Activated CD8-positive, alpha-beta memory T cell treated with anti-CD3 and anti-CD28 coated beads, Interleukin-2, amount 10 ng/mL, durations not matched to agents 7 days and 5 days (primary cell): ENCODE measurements at places on chromosomes 16 and 17.

DNA sequence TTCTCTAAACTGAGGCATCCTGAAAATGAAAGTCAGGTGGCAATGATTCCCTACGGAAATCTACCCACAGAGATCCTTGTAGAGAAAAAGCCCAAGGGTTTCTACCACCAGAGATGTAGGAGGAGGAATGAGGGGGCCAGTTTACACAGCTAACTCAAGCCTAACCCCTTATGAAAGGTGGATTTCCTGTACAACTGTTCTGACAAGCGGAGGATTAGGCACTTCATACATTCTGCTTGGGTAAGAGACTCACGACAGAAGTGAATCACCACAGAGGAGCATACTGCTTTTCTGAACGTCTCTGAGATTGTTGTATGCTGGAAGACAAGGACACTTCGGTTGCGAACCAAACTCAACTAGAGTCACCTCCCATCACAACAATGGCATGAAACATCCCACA, 72.7 kb downstream of the SMG6 start:
- H3K27me3 ChIP-seq = no peaks in the 10 kb centered on the region
- no peak for DNase-seq
- peaks cover 54% of the 10 kb centered on the region for H3K4me1 ChIP-seq
- H3K36me3 ChIP-seq = peaks cover 30% of the 10 kb centered on the region
- H3K4me3 ChIP-seq = no peak overlapping the region
- peak overlapping the region; percentile 42 for H3K27ac ChIP-seq

GRCh38 chr16:67396159-67397035, 3.1 kb upstream of the TPPP3 start:
- no peak overlapping the region for H3K4me3 ChIP-seq
- peaks cover 37% of the 10 kb centered on the region for H3K27me3 ChIP-seq
- no peak for DNase-seq
- peaks cover 7% of the 10 kb centered on the region for H3K4me1 ChIP-seq
- no peak overlapping the region for H3K27ac ChIP-seq
- H3K36me3 ChIP-seq = no peaks in the 10 kb centered on the region

- no peak overlapping the region for H3K27ac ChIP-seq
- DNase-seq = no peak
- H3K36me3 ChIP-seq = no peaks in the 10 kb centered on the region
- no peak overlapping the region for H3K4me3 ChIP-seq
- H3K27me3 ChIP-seq = peaks cover 7% of the 10 kb centered on the region
Observed at GRCh38 chr17:48484850-48485249, 46.0 kb downstream of the HOXB1 start.

GRCh38 chr17:76772842-76773525, 35.1 kb downstream of the MFSD11 start:
- DNase-seq = peak; percentile 70
- H3K27ac ChIP-seq = peak overlapping the region; percentile 92
- no peaks in the 10 kb centered on the region for H3K27me3 ChIP-seq
- H3K4me1 ChIP-seq = peaks cover 20% of the 10 kb centered on the region

DNA sequence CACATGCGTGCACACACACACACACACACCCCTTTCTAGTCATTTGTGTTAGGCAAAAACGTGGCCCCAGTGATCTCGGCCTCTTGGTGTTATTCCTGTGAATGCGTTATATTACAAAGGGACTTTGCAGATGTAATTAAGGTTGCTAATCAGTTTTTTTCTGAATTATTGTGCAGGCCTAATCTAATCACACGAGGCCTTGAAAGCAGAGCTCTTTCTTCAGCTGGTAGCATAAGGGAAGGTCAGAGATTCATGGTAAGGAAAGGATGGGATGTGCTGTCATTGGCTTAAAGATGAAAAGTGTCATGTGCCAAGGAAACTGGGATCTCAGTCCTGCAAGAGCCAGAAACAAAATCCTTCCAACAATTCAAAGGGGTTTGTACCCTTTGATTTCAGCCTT, 113.4 kb upstream of the ELAC2 start:
- no peaks in the 10 kb centered on the region for H3K36me3 ChIP-seq
- H3K27ac ChIP-seq = no peak overlapping the region
- no peak overlapping the region for H3K4me3 ChIP-seq
- DNase-seq = no peak

DNA sequence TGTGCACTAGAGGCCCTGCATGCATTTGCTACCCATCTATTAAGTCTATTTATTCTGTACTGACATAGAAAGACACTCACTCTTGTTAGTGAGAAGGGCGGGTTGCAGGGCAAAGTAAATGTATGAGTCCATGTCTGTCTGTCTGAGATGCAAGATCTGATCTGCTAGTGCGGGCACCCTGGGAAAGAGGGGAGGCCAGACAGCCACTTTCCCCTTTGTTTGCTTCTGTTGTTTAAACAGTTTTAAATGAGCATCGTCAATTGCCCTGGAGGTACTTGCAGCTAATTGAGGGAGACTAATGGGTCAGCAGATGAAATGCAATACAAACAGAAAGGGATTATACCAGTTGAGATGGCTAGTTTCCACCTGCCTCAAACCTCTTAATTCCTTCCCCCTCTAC, 24.9 kb downstream of the SCNN1G start:
- no peak overlapping the region for H3K4me3 ChIP-seq
- no peak overlapping the region for H3K27ac ChIP-seq
- peaks cover 30% of the 10 kb centered on the region for H3K27me3 ChIP-seq
- no peaks in the 10 kb centered on the region for H3K36me3 ChIP-seq

DNA sequence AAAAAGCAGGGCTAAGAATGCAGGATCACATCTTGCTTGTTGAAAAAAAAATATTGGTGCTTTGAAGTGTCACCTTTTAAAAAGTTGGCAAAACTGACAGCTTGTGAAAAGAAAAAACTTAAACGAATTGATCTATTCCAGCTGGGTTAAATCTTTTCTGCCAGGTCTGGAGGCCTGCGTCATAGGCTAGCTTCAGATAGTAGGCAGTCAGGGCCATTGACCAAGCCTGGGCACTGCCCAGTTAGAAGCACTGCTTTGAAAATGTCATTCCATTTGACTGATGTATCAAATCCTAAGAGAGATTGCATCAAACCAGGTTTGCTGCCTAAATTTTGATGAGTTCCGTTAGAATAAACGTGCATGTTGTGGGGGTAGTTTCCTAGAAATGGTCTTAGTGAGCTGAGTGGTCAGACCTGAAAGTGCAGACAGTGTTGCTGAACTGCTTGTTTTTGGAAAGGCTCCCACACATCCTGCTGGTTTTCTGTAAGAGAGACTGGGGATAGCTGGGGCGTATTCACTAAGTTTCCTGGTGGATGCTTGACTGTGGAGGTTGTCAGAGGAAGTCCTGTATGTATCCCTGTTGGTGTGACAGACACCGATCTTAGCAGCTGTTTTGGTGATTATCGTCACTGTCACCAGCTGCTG, 38.8 kb downstream of the NUP88 start:
- no peaks in the 10 kb centered on the region for H3K27me3 ChIP-seq
- no peak overlapping the region for H3K27ac ChIP-seq
- DNase-seq = no peak
- peaks cover 47% of the 10 kb centered on the region for H3K36me3 ChIP-seq
- H3K4me3 ChIP-seq = no peak overlapping the region

GRCh38 chr16:66569131-66569530, 2.9 kb downstream of the CMTM1 start:
- H3K27ac ChIP-seq = no peak overlapping the region
- H3K36me3 ChIP-seq = peaks cover 41% of the 10 kb centered on the region
- H3K4me3 ChIP-seq = no peak overlapping the region
- H3K27me3 ChIP-seq = no peaks in the 10 kb centered on the region

DNA sequence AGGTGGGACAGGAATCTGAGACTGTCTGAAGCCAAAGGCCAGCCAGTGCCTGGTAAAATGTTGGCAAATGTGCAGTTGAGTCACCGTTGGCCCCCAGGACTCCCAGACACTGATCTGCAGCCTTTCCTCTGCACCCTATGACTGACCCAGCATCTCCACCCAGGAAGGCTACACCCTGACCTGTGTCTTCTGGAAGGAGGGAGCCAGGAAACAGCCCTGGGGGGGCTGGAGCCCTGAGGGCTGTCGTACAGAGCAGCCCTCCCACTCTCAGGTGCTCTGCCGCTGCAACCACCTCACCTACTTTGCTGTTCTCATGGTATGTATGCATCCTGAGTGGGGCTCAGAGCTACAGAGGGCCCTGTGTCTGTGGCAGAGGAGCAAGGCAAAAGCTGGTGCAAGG, 24.0 kb downstream of the ADGRG5 start:
- peaks cover 67% of the 10 kb centered on the region for H3K36me3 ChIP-seq
- peak overlapping the region; percentile 15 for H3K27ac ChIP-seq
- DNase-seq = no peak

- peaks cover 60% of the 10 kb centered on the region for H3K27me3 ChIP-seq
- DNase-seq = no peak
- peaks cover 4% of the 10 kb centered on the region for H3K4me1 ChIP-seq
- no peak overlapping the region for H3K27ac ChIP-seq
Observed at GRCh38 chr17:50566886-50567285, 6.4 kb downstream of the CACNA1G start.

GRCh38 chr17:32269377-32269776, 3.7 kb downstream of the RHBDL3 start:
- H3K27ac ChIP-seq = no peak overlapping the region
- no peak overlapping the region for H3K4me3 ChIP-seq
- no peak for DNase-seq
- H3K36me3 ChIP-seq = no peaks in the 10 kb centered on the region

GRCh38 chr17:70327723-70328122, 158.4 kb downstream of the KCNJ2 start:
- no peak overlapping the region for H3K4me3 ChIP-seq
- no peaks in the 10 kb centered on the region for H3K4me1 ChIP-seq
- H3K27ac ChIP-seq = no peak overlapping the region
- H3K27me3 ChIP-seq = no peaks in the 10 kb centered on the region
- DNase-seq = no peak
- no peaks in the 10 kb centered on the region for H3K36me3 ChIP-seq

DNA sequence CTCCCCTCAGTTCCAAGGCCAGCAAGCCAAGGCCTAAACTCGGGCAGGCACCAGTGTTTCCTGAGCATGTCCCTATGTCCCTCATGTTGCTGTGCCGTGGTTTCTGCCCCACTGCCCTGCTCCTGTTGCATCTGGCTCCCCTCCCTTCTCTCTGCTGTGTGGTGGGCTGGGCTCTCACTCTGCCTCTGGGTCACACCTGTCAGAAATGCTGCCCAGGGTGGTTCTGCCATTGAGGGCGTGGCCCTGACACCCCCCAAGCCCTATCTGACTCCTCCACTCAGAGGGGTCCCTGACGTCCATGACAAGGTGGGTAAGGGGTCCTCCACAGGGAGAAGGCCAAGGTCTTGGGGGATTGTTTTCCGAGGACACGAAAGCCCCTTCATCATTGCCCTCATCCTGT, 9.2 kb upstream of the ITGA3 start:
- DNase-seq = no peak
- H3K36me3 ChIP-seq = no peaks in the 10 kb centered on the region
- peaks cover 27% of the 10 kb centered on the region for H3K4me1 ChIP-seq
- no peak overlapping the region for H3K4me3 ChIP-seq

DNA sequence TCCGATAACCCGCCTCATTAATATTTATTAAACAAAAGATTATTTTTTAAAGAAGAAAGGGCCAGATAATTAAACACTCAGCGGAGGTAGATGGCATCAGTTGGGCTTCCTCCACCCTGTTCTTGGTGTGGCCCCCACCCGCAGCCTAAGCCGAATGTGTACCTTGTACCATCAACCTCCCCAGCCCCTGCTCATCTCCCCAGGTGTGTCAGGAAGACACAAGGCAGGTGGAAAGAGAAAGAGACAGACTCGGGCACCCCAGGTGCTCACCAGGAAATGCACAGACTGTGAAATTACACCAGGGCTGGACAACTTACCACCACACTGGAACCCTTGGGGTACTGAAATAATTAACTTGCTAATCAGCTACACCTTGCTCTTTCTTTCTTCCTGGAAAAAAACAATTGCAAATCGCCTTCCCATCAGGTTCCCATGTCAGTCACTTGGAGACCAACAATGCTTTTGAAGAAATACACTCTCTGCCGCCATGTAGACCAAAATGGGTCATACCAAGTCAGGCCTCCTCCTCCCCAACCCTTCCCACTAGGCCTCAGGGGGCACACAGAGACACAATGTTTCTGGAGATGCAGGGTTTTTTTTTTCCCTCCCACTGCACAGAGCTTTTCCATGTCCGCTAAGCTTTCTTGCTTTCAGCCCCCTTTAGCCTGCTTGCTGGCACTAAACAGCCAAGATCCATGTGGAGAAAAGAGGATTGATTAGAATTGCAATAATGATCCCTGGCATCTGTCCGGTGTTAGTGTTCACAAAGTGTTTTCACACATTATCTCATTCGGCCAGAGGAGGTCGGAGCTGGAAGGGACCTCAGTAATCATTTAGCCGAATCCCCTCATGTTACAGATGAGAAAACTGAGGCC, 8.6 kb upstream of the LHX1 start:
- peaks cover 2% of the 10 kb centered on the region for H3K36me3 ChIP-seq
- no peak for DNase-seq
- H3K4me3 ChIP-seq = no peak overlapping the region

DNA sequence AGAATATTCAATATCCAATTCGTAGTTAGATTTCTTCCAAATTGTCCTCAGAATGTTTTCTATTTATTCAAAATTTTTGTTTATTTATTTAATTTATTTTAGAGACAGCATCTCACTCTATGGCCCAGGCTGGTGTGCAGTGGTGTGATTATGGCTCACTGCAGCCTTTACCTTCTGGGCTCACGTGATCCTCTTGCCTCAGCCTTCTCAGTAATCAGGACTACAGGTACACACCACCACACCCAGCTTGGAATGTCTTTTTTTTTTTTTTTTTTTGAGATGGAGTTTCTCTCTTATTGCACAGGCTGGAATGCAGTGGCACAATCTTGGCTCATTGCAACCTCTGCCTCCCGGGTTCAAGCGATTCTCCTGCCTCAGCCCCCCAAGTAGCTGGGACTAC, 3.5 kb upstream of the DRG2 start:
- no peak overlapping the region for H3K27ac ChIP-seq
- DNase-seq = no peak
- H3K4me1 ChIP-seq = peaks cover 19% of the 10 kb centered on the region
- peaks cover 8% of the 10 kb centered on the region for H3K27me3 ChIP-seq
- H3K36me3 ChIP-seq = peaks cover 2% of the 10 kb centered on the region
- no peak overlapping the region for H3K4me3 ChIP-seq

GRCh38 chr17:81028506-81028858, 6.5 kb upstream of the BAIAP2 start:
- no peak for DNase-seq
- no peak overlapping the region for H3K4me3 ChIP-seq
- H3K27me3 ChIP-seq = peaks cover 30% of the 10 kb centered on the region
- no peak overlapping the region for H3K27ac ChIP-seq

DNA sequence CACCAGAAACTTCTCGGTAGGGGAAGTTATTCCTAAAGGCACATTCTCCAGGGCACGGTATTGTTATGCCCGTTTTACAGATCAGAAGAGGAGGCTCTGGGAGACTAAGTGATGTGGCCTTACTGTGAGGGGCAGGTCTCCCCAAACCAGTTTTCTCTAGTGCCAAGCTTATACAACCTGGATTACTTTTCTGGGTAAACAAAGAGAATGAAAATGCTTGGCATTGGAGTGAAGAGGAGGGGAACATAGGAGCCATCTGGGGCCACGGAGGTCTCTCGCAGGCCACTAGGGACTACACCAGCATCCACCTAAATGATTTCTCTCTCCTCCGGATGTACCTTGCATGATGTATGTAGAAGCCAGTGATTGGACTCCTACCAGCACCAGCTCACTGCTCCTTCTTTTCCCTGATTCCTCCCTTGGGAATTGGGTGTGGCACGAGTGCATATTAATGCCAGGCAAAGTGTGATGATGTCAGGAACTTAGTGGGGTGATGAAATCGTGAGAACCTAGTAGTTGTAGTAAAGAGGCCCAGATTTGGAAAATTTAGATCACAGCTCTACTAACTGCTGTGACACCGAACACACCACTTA, 674 bp downstream of the TOM1L1 start:
- DNase-seq = no peak
- peak overlapping the region; percentile 44 for H3K4me3 ChIP-seq
- no peaks in the 10 kb centered on the region for H3K36me3 ChIP-seq

GRCh38 chr16:80681436-80681835, 123.0 kb downstream of the CDYL2 start:
- H3K4me3 ChIP-seq = no peak overlapping the region
- no peaks in the 10 kb centered on the region for H3K27me3 ChIP-seq
- peaks cover 44% of the 10 kb centered on the region for H3K36me3 ChIP-seq
- DNase-seq = no peak
